Activated CD4-positive, CD25-positive, alpha-beta regulatory T cell treated with anti-CD3 and anti-CD28 coated beads, Interleukin-2, amount 50 U/mL, for 16 hours (primary cell): ENCODE measurements at places on chromosomes 3 and 15.

DNA sequence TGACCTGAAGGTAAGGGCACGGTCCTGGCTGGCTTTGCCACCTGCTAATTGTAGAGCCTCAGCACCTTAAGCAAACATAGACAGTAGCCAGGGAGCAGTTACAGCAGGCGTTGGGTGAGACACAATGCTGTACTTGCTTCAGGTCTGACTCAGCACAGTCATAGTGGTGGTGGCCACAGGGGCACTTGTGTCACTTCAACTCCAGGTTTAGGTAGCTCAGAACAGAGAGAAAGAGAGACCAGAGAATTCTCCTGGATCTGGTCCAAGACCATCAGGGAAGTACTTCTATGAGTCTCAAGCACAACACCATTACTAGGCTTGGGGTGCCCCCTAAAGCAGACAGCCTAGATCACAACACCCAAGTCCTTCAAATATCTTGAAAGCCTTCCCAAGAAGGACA lies 204.4 kb downstream of the OTOL1 start:
- no peak for DNase-seq

- DNase-seq, result no peak
Measured at GRCh38 chr15:66099950-66100671, 153.4 kb downstream of the MEGF11 start.

- DNase-seq, result no peak
Measured at GRCh38 chr3:12553921-12554391, 2.9 kb upstream of the MKRN2 start.

DNA sequence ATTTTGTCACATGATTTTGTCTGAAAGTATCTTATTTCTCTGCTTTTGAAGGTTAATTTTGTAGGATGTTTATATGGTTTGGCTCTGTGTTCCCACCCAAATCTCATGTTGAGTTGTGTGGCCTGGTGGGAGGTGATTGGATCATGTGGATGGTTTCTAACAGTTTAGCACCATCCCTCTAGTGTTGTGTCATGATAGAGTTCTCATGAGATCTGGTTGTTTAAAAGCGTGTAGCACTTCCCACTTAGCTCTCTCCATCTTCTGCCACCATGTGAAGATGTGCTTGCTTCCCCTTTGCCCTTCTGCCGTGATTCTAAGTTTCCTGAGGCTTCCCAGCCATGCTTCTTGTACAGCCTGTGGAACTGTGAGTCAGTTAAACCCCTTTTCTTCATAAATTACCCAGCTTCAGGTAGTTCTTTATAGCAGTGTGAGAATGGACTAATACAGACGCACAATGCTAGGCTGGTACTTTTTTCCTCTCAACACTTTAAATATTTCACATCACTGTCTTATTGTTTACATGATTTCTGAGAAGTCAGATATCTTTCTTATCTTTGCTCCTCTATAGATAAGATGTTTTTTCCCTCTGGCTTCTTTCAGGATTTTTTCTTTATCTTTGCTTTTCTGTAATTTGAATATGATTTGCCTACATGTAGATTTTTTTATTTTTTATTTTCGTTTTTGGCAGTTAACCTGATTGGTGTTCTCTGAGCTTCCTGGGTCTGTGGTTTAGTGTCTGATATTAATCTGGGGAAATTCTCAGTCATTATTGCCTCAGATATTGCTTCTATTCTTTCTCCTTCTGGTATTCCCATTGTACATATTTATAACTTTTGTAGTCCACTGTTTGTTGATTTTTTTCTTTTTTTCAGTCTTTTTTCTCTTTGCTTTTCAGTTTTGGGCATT lies 22.2 kb downstream of the BTD start:
- DNase-seq, result no peak
